Neural crest cell (in vitro differentiated cells): ENCODE measurements at places on chromosomes 3 and 15.

DNA sequence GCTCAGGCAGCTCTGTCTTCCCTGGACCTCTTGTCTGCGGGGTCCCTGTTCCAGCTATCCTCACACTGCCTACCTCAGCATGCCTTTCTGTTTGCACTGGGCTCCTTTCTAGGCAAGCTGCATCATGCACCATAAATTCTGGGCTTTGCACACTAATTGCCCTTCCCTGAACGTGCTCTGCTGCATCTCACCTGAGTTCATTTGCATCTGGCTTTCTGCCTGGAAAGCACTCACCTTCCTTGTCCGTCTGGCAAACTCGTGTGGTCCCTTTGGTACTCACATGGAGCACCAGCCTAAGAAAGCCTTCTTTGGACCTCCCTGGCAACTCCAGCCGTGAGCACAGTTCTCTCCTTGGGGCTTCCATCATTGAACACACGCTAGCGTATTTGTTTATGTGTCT is 365.6 kb downstream of the SV2B start:
- no peak overlapping the region for H3K27ac ChIP-seq
- H3K36me3 ChIP-seq: no peaks in the 10 kb centered on the region
- DNase-seq: no peak
- no peak overlapping the region for H3K4me3 ChIP-seq
- no peaks in the 10 kb centered on the region for H3K4me1 ChIP-seq

DNA sequence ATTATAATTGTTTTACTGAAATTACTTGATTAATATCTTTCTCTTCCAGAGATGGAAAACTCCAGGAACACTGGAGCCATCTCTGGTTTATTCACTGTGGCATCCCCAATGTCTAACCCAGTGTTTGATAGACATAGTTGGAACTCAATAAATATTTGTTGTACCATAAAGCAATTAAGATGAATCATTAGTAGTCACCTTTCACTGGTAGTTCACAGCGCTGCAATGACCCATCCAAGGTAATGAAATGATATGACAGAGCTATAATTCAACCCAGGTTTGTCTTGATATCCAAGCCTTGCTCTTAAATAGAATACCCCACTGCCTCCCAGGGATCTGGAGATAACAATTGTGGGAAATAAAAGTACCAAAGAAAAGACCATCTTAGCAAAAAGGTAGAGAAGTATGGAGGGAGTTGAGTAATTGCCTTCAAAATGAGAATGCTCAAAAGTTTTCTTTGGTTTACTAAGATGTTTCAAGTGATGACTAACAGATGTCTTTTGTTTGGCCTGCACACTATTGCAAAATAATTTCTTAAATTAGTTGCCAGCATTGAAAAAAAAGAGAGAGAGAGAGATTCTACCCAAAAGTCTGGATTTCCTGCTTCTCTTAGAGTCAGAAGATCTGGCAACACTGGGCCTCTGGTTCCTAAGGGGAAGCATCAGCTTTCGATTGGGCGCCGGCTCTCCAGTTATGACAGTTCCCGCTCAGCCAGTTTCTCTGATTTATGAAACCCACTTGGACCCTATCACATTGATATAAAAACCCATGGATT is 348.5 kb downstream of the ERC2 start:
- peaks cover 3% of the 10 kb centered on the region for H3K36me3 ChIP-seq
- H3K27me3 ChIP-seq: no peaks in the 10 kb centered on the region
- no peak overlapping the region for H3K4me3 ChIP-seq

- H3K36me3 ChIP-seq: peaks cover 21% of the 10 kb centered on the region
- H3K4me1 ChIP-seq: no peaks in the 10 kb centered on the region
- H3K27me3 ChIP-seq: no peaks in the 10 kb centered on the region
Measured at GRCh38 chr15:80584973-80585525, 110.1 kb upstream of the ABHD17C start.

GRCh38 chr15:48440084-48440483 is 108.9 kb downstream of the DUT start:
- no peaks in the 10 kb centered on the region for H3K27me3 ChIP-seq
- peaks cover 4% of the 10 kb centered on the region for H3K4me1 ChIP-seq
- H3K36me3 ChIP-seq: peaks cover 13% of the 10 kb centered on the region
- no peak overlapping the region for H3K4me3 ChIP-seq
- H3K27ac ChIP-seq: peak overlapping the region; percentile 8

DNA sequence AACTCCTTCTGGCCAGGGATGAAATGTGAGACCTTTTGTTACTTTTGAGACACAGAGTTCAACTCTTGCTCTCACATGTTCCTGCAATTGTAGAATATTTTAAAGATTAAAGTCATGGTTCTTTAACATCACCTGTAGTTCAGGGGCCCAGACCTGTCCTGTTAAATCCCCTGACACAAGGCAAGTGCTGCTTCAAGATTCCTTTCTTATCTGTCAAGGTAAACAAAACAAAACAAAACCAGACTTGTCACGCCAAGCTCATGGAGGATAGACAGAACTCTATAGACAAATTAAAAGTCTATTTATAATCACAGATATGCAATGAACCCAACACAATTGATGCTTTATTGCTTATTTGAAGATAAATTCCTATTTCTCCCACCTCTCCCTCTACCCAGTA is 48.6 kb upstream of the NEDD4 start:
- no peaks in the 10 kb centered on the region for H3K27me3 ChIP-seq
- H3K27ac ChIP-seq: no peak overlapping the region
- no peaks in the 10 kb centered on the region for H3K36me3 ChIP-seq
- peaks cover 18% of the 10 kb centered on the region for H3K4me1 ChIP-seq
- DNase-seq: no peak
- no peak overlapping the region for H3K4me3 ChIP-seq

- H3K27me3 ChIP-seq: peaks cover under 1% of the 10 kb centered on the region
- H3K4me3 ChIP-seq: peak overlapping the region; percentile 95
- peaks cover 29% of the 10 kb centered on the region for H3K4me1 ChIP-seq
- no peak for DNase-seq
- peaks cover 37% of the 10 kb centered on the region for H3K36me3 ChIP-seq
- H3K27ac ChIP-seq: no peak overlapping the region
Measured at GRCh38 chr15:48176112-48176511, 2.0 kb downstream of the MYEF2 start.

DNA sequence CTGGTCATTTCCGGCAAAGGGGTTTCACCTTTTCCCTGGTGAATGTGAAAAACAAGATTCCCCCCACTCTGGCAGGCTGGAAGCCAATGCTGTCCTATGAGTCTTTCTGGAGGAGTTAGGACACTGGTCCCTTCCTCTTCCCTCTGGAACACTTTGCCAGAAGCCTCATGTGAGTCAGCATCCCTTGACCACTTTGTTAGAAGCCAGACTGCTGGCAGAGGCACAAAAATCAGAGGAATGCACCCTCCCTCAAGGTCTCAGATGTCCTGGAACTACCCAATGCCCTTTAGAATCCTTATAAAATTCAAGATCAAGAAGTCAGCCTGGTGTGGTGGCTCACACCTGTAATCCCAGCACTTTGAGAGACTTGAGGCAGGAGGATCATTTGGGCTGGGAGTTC is 26.6 kb downstream of the ITGB5 start:
- no peak for DNase-seq
- H3K27ac ChIP-seq: no peak overlapping the region
- H3K4me3 ChIP-seq: no peak overlapping the region
- H3K36me3 ChIP-seq: peaks cover 13% of the 10 kb centered on the region
- no peaks in the 10 kb centered on the region for H3K27me3 ChIP-seq
- peaks cover 8% of the 10 kb centered on the region for H3K4me1 ChIP-seq

GRCh38 chr3:142019794-142020320 is 129.5 kb downstream of the TFDP2 start:
- H3K36me3 ChIP-seq: peaks cover 12% of the 10 kb centered on the region

GRCh38 chr3:20230954-20231353 is 44.9 kb upstream of the SGO1 start:
- no peak overlapping the region for H3K4me3 ChIP-seq

DNA sequence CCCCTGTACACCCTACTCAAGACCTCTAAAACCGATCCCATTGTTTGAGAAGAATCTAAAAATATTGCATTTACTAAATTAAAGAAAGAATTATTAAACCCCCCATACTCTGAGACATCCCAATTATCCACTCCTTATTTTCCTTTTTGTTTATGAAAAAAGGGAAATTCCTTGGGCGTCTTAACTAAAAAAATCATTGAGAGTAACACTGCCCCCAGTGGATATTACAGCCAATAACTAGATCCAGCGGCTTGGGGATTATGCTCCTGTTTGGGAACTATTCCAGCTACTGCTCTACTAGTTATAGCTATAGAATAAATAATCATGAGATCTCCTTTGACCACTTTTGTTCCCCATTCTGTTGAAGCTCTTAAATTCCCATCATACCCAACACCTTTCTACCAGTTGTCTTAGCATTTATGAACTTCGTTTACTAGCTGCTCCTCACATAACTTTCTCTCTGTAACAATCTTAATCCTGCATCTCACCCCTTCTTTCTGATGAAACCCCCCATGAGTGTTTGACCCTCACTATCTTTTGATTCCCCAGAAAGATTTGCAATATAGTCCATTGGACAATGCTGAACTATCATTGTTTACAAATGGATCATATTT is 12.7 kb upstream of the CFAP91 start:
- DNase-seq: no peak
- H3K27ac ChIP-seq: no peak overlapping the region
- H3K4me1 ChIP-seq: no peaks in the 10 kb centered on the region
- peaks cover 8% of the 10 kb centered on the region for H3K27me3 ChIP-seq
- H3K4me3 ChIP-seq: no peak overlapping the region
- no peaks in the 10 kb centered on the region for H3K36me3 ChIP-seq

DNA sequence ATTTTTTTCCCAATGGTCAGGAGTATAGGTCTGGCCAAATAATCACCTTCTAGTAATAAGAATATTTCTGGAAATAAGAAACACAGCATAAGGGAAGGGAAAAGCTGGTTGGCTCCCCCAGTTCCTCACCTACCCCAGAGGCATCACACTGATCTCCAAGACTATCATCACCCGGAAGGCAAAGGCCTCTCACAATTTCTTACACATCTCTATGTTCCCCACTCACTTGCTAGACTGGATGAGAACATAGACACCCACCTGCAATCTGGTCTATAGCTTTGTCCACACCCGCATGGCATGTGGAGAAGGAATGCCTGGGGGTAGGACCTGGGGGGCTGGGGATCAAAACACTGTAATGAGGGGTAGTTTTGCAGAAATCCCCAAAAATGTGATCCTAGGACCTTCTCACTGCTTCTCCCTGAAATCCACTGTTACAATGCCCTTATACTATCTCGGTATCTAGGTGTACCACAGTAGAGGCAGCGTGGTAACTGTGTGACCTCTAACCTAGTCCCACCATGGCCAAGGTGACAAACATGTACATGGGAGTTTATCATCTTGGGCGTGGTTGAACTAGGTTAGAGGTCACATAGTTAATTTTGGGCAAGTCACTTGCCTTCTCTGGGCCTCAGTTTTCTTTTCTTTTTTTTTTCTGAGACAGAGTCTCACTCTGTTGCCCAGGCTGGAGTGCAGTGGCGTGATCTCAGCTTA is 29.5 kb upstream of the NRROS start:
- DNase-seq: no peak
- H3K36me3 ChIP-seq: no peaks in the 10 kb centered on the region
- peaks cover 20% of the 10 kb centered on the region for H3K4me1 ChIP-seq
- no peaks in the 10 kb centered on the region for H3K27me3 ChIP-seq
- no peak overlapping the region for H3K27ac ChIP-seq

GRCh38 chr3:45113625-45114050 is 32.5 kb downstream of the CDCP1 start:
- H3K27ac ChIP-seq: no peak overlapping the region
- H3K36me3 ChIP-seq: no peaks in the 10 kb centered on the region
- H3K4me3 ChIP-seq: no peak overlapping the region
- H3K27me3 ChIP-seq: peaks cover 23% of the 10 kb centered on the region

- peaks cover 4% of the 10 kb centered on the region for H3K36me3 ChIP-seq
- H3K4me3 ChIP-seq: no peak overlapping the region
- peaks cover 29% of the 10 kb centered on the region for H3K4me1 ChIP-seq
- H3K27ac ChIP-seq: no peak overlapping the region
Measured at GRCh38 chr15:67096546-67097294, 31.3 kb downstream of the SMAD3 start.
